ENCODE measurements at places on chromosomes 13 and 19.

- DNase-seq = no peak
Measured at GRCh38 chr13:73754241-73754640, 380.0 kb downstream of the KLF12 start.

- DNase-seq = no peak
Measured at GRCh38 chr13:50889317-50889716, 20.3 kb upstream of the RNASEH2B start.

DNA sequence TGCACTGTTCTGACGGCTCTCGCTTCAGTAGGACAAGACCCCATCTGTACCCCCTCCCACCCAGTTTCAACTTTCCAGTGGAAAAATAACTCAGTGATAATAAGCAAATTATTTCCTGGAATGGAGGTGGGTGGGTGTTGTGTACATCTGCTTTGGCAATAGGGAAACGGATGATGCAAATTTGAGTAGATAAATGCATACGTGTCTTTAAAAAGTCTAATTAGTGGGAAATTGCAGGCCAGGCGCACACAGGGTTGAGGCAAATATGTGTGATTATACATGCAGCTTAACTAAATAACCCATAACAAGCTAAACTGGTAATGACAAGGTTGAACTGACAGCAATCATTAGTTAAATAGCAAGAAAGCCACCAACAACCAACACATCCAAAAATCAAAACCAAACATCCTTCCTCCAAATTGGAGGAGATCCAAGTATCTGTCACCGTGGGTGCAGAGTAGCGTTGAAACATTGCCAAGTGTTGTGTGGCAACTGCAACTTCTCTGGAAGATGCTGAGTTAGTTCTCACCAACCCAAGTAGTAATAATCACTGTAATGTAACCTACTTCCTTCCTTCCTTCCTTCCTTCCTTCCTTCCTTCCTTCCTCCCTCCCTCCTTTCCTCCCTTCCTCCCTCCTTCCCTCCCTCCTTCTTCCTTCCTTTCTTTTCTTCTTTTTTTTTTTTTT, 54.6 kb downstream of the TRPM4 start:
- DNase-seq = no peak

DNA sequence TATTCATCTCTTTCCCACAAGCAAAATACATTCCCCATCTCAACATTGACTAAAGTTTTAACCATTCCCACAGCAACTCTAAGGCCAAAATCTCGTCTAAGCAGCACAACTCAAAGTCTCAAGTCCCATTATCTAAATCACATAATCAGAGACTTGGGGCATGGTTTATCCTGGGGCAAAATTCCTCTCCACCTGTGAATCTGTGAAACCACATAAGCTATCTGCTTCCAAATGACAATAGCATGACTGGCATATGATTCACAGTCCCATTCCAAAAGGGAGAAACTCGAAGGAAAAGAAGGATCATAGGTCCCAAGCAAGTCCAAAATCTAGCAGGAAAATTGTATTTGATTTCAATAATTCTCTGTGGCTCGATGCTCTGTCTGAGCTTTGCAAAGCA, 73.0 kb downstream of the ANKRD10 start:
- DNase-seq = peak; percentile 34

DNA sequence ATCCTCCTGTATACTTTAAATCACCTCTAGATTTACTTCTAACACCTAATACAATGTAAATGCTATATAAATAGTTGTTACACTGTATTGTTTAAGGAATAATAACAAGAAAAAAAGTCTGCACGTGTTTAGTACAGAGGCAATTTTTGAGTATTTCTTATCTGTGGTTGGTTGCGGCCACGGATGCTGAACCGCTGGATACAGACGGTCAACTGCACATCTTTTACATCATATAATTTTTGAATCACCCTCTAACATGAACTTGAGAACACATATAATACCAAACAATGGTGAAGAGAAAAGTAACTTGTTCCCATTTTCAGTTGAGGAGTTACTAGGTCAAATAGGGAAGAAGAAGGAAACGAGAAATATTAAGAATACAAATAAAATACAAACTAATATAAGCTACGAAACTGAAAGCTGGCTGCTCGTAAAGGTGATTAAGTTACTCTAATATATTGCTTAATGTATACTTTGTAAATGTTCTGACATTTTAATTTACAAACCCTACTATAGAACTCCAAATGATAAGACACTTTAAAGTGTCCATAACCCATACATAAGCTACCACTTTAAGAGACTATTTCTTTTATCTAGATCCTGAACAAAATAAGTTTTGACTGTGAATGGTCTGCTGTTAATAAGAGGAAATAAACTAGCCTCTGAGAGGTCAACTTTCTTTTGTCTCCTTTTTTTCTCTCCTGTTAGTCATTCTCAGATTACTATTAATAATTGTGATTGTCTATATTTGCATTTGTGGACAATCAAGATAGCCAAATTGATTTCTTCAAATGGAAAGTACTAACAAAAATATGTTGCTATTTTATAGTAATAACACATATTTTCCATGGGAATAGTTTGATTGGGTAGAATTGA, 457.4 kb downstream of the DIAPH3 start:
- no peak for DNase-seq

- DNase-seq = no peak
Measured at GRCh38 chr13:82569581-82569980, 1312.7 kb downstream of the SLITRK1 start.

DNA sequence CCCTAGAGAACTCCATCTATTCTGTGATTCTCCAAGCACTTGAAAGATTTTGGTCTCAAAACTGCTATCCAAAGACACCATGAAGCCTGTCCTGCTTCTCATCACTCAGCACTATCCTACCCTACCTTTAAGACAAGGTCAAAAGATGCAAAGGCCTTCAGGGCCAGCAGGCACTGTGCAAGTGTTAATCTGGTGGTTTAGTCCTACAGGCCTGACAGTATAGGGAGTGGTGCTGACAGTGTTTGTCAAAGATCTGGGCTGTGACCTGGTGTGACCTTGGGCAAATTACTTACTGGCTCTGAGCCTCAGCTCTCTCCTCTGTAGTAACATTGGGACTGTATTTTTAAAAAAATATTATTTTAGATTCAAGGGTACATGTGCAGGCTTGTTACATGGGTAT, 28.0 kb downstream of the SIAH3 start:
- DNase-seq = no peak

DNA sequence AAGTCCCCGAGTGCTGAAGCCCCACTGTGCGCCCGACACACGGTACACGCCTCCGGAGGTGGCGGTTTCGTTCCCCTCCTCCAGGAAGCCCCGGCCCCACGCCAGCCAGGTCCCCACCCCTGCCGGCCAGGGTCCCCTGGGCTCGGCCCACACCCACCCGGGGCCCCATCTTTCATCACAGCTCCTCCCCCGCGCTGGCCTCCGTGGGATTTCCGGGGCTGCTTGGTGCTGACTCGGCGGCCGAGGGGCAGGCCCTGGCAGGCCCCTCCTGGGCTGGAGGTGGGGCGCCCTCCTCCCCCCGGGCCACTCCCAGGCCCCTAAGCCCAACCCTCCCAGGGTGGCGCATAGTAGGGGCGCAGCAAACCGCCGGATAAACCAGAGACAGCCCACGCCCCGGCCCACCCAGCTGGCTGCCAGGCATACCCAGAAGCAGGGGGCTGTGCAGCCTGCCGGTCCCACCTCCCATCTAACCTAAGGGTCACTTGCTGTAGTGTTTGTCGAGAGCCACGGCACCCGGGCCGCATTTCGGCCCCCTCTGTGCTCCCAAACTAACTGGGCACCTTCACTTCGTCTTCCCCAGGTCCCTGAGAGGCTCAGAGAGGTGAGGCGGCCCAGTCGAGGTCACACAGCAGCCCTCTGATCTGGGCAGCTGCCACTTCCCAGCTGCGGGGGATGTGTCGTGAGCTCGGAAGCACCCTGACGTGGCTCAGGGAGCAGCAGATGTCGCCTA, 6.6 kb downstream of the ZBTB7A start:
- DNase-seq = no peak

DNA sequence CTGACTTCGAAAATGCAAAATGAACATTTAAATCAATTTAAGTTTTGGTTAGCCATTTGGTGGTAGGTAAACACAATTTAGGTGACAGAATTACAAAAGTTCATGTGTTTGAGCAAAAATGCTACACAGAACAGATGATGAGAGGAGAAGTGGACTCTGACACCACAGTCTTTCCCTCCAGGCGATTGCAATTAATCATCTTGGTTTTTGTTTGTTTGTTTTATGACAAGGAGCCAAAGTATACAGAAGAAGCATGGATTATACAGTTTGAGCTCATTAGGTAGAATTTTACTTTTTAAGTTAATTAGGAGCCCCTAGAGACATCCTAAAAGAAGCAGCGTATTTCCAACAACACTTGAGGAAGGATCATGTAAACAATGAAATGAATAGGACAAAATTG, 49.3 kb upstream of the FREM2 start:
- no peak for DNase-seq
